ENCODE measurements at places on chromosomes 1 and 21.

GRCh38 chr21:42731264-42732032, 78.0 kb downstream of the PDE9A start:
- DNase-seq, result no peak

DNA sequence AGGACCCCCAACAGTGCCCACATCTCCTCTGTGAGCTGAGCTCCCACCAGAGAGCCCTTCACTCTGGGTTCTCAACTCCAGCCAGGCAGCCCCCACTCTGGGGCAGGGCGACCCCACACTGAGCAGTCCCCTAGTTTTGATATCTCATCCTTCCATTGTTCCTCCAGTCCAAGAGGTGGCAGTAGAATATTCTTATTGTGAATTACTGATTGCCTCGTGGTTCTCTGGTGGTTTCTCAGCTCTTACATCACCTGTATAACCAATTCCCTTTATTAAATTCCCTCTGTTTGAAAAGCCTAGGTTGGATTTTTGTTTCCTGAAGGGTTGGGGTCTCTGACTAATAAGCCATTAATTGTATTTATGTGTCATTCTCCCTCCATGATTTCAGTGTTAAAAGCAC, 407.5 kb downstream of the SETD4 start:
- DNase-seq, result no peak

DNA sequence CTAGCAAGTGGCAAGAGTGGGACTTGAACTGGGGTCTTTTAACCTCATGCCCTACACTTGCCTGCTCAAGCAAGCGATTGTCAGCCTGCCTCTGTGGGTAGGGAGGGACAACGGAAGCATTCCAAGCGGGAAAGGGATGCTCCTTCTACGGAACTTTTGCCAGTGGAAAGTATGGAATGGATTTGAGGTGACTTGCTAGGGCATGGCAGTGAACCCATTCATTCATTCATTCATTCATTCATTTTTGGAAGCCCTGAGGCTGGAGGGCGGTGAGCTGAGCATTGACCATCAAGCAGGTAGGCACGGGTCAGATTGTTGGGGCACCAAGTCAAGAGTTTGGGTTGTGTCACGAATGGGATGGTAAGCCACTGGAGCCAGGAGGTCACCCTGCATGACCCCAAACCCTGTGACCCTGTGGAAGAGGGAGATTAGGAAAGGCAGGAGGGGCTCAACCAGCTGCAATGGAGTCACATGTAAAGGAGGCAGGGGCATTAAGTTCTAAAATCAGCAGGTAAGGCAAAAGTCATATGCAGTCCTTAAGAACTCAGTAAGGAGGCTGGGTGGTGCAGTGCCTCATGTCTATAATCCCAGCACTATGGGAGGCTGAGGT, 11.8 kb upstream of the CITED4 start:
- no peak for DNase-seq

GRCh38 chr21:26849428-26850115, 4.4 kb upstream of the ADAMTS1 start:
- DNase-seq, result no peak

DNA sequence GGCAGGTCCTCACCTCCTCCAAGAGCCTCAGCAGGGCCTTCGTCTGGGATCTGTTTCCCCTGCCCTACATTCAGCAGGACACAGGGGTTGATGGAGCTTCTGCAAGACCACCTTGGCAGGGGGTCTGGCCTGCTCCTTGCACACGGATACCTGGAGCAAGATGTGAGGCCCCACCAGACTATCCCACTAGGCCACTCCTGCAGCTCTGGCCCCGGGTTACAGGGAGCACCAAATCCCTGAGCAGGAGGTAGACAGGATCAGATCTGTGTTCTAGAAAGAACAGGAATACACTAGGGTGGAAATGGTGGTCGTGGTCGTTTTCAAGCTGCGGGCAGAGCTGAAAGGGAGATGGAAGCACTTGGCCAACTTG, 33.5 kb downstream of the EPHX1 start:
- no peak for DNase-seq

GRCh38 chr1:26811057-26811456, 15.4 kb upstream of the ZDHHC18 start:
- no peak for DNase-seq

GRCh38 chr1:90936731-90937130, 85.1 kb downstream of the ZNF644 start:
- no peak for DNase-seq

Data from CMK (cell line).